Stimulated activated CD8-positive, alpha-beta memory T cell treated with anti-CD3 and anti-CD28 coated beads, Interleukin-7, amount 100 ng/mL, for 48 hours (primary cell): ENCODE measurements at places on chromosomes 6 and 20.

GRCh38 chr6:157158897-157159296 is 164.4 kb downstream of the TMEM242 start:
- no peak for DNase-seq

DNA sequence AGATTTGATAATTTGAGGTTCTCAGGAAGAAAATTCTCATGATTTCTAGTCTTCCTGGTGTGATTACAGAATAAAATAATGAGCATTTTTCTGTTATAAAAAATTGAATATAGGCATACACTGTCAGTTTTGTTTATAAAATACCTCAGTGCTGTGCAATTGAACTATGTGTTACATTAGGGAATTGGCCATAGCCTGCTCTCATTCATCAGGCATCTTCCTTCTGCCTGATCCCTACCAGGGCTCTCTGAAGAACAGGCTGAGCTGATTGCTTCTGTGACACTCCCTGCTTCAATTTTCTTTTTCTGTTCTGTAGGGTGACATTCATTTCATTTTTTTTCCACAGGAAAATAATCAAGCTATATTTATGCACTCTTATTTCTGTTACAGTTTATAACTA is 162.8 kb downstream of the PHF3 start:
- DNase-seq = no peak

DNA sequence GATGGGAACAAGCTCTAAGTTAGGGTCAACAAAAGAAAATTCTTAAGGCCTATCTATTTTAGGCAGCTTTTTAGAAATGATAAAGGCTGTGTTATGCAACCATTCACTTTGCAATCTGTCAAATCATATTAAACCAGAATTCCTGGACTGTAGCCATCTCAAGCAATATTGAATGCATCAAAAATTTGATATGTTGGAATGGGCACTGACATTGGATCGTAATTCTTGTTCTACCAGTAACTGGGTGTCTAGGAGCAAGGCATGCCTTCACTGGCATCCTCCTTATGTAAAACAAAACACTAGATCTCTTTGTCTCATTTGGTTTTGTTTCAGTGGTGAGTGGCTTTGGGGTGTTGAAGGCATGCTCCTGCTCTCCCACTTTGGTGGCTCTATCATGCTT is 145.6 kb downstream of the JARID2 start:
- no peak for DNase-seq

GRCh38 chr6:165484178-165484889 is 174.9 kb upstream of the C6orf118 start:
- DNase-seq = no peak

DNA sequence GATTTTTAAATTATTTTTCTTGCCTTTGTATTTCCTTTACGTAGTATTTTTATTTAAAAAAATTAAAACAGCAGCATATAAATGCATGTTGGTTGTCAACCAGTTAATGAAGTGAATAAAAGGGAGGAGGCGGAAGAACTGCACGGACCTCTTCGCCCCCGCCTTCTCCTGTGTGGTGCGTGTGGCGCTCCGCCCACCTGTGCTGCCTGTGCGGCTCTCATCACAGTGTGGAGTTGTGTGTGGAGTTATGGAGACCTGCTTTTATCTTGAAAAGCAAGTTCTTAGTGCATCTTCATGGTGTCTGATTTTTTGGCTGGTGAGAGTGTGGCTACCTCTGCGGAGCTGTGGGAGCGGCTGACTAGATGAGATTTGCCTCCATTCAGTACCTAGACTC is 58.4 kb downstream of the PTPN1 start:
- DNase-seq = no peak

- DNase-seq = no peak
These were observed 133.9 kb upstream of the BEND6 start for GRCh38 chr6:56821005-56821432.

- DNase-seq = no peak
These were observed 577.9 kb downstream of the C6orf118 start for GRCh38 chr6:164731539-164731938.

- DNase-seq = no peak
These were observed 160.5 kb upstream of the AGPAT4 start for GRCh38 chr6:161434350-161434749.

DNA sequence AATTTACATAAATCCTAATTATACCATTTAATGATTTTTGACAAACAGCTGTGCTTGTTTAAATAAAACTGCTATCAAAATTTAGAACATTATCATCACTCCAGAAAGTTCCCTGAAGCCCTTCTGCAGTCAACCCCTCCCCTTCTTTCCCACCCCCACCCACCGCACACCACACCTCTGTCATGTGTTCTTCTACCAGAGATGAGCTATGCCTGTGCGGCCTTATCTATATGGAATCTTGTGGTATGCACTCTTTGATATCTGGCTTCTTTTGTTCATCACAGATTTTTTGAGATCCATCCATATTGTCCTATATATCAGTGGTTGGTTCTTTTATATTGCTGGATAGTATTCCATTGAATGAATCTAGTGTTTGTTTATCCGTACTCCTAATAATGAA is 7.2 kb downstream of the MYLIP start:
- peak; percentile 30 for DNase-seq

GRCh38 chr20:57865266-57865665 is 155.5 kb upstream of the PMEPA1 start:
- DNase-seq = no peak

GRCh38 chr6:45979311-45979710 is 36.3 kb downstream of the CLIC5 start:
- DNase-seq = no peak

- DNase-seq = no peak
These were observed 49.5 kb downstream of the SMAP1 start for GRCh38 chr6:70717038-70717801.

DNA sequence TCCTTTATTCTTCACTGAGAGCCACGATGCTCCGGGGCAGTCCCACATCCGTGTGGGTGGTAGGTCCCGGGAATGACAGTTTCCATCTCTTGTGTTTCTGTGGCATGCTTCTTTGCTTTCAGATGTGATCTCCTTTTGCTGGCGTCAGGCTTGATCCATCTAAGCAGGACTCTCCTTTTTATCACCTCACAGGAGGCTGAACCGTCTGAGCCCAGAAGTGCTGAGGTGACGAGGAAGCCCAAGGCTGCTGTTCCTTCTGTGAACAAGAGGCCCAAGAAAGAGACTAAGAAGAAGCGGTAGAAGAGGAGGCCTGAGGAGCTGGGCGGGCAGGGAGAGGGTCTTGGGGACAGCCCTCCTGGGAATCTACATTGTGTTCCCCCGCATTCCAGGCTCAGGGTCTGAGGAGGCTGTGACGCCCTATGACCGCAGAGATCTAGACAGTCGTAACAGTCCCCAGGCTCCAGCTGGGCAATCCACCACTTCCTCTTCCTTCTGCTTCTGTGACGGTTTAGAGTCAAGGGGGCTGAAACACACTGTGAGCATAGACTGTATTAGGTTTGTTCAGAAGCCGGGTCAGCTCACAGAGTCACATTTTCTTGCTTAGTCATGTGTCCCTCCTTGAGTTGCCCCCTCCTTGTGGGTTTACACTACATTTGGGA is 26.8 kb downstream of the MANBAL start:
- no peak for DNase-seq

DNA sequence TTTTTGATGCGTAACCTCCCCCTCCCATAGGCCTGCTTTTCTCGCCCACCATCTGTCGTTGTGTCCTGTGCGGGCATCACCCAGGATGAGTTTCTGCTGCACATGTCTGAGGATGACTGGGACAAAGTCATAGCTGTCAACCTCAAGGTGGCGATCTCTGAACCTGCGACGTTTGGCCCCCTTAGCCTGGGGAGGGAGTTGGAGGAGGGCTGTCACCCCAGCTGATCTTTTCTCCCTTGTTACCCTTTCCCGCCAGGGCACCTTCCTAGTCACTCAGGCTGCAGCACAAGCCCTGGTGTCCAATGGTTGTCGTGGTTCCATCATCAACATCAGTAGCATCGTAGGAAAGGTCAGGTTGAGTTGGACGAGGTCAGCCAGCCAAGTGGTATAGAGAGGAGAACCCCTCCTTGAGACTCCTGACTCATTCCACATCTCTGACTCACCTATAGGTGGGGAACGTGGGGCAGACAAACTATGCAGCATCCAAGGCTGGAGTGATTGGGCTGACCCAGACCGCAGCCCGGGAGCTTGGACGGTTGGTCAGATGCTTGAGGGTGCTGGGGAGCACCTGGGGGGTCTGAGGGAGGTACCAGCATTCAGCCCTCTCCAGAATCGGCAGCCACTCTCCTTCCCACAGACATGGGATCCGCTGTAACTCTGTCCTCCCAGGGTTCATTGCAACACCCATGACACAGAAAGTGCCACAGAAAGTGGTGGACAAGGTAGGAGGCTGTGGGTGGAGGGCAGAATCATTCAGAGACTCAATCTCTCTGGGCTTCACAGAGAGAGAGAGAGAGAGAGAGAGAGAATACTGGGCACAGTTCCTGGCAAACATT is 954 bp downstream of the HSD17B8 start:
- peak; percentile 41 for DNase-seq

DNA sequence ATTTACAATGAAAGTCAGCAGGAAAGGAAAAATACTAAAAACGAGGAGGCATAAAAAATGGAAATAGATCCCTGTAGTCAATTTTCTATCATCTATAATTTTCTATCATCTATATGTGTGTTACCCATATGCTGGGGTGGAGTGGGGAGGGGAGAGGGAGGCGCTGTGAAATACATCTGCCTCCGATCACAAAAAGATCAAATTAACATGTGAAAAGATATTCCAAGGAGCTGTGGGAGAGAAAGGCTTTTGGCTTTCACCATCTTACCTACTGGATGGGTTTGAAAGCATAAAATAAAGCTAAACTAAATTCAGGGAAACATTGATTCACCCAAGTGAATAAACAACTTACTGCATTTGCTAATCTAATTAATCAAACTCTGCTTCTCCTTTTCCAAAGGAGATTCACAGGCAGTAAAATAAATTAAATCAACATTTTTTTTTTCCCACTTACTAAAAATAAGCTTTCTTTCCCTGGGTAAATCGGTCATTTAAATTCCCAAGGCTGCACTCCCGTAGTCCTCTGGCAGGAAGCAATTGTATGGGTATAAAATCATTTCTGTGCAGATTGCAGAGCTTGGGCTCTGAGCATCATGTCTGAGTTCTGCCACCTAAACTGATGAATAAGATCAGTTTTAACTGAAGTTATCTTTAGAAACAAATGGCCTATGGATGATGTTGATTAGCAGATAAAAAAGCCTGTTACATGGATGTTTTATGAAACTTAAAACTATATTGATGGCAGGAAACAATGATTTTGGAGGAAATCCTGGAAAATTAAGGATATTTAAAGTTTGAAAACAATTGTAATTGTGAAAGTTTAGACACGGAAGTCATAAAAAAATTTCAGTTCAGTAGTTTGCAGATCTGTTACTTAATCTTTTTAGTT is 147.9 kb downstream of the SOX4 start:
- DNase-seq = no peak

GRCh38 chr6:134446896-134447295 is 129.0 kb upstream of the SGK1 start:
- DNase-seq = no peak

DNA sequence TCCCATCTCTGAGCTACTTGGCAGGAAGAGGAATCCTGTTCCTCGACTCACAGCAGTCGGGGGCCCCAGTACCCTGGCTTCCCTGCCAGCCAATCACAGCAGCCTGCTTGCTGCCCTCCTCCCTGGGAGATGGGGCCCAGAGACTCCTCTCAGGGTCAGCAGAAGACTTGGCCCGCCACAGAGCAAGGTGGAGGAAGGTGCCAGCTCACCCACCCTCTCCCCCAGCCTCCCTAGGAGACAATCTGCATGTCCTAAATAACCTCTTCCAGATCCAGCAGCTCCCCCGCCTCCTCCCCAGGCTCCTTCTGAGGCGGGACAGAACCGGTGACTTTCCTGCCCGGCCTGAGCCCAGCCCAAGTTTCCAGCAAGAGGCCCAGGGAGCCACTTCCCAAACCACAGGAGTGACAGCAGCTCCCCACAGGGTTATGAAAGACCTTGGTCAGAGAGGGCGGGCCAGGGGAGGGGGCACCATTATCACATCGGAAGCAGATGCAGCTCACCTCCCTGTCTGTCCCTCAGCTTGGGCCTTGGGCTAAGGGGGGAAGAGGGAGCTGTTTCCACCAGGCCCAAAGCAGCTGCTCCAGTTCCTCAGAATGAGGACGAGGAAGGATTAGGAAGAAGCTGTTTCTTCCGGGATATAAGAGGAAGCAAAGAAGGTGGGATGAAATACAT is 2.3 kb downstream of the CCND3 start:
- DNase-seq = no peak

GRCh38 chr20:14925300-14925699 is 587.9 kb upstream of the FLRT3 start:
- no peak for DNase-seq

DNA sequence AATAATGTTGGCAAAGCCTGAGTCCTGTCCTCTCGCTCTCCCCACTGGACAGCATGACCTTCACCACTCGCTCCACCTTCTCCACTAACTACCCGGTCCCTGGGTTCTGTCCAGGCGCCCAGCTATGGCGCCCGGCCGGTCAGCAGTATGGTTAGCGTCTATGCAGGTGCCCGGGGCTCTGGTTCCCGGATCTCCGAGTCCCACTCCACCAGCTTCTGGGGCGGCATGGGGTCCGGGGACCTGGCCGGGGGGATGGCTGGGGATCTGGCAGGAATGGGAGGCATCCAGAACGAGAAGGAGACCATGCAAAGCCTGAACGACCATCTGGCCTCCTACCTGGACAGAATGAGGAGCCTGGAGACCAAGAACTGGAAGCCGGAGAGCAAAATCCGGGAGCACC is 20.5 kb downstream of the RNF114 start:
- DNase-seq = no peak

DNA sequence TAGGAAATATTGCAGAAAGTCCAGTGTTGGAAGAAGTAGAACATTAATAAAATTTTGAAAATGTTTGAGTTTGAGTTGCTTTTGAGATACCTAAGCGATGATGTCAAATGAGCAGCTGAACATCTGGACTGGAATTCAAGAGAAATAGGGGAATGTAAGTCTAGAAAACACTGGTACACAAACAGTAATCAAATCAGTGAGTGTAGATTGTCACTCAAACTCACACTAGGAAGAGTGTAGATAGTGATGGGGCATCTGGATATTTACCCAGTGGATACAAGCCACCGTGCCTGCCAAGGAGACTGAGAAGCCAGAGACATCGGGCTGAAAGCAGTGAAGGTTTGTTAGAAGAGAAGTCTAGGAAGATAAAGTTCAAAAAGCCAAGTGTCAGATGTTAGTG is 2.2 kb downstream of the HMGCLL1 start:
- no peak for DNase-seq

GRCh38 chr6:134235937-134236751 is 81.8 kb downstream of the SGK1 start:
- no peak for DNase-seq

- DNase-seq = no peak
These were observed 45.9 kb downstream of the EBF4 start for GRCh38 chr20:2738331-2739041.
